ENCODE measurements at places on chromosomes 1 and 21.
A peak's percentile ranks its signal among the peaks of the same experiment; 100 is the strongest.

GRCh38 chr1:175155473-175155856, 37.1 kb downstream of the KIAA0040 start:
- no peak for DNase-seq

DNA sequence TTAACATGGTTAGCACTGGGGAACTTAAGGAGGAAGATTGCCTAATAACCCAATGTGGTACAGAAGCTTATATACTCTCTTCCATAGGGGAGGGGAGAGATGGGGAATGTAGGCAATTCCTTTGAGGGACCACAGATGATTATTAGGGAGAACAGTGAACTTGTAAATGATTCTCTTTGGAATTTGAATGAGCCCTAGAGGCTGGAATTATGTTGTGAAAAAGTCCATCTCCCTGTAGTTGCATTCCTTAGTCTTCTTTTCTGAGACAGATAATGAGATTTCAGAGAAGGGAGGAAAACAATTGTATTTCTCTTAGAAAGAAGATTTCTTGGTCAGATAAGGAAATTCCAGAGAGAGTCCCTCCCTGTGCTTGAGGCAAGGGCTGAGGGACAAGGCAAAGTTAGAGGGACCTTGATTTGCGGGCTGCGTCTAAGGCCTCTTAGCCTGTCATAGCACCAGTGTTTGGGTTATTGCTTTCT, 89.0 kb upstream of the HMCN1 start:
- no peak for DNase-seq

- no peak for DNase-seq
Observed at GRCh38 chr1:113314600-113314999, 75.7 kb upstream of the MAGI3 start.

- DNase-seq = no peak
Observed at GRCh38 chr1:23148084-23148483, 20.6 kb downstream of the LUZP1 start.

DNA sequence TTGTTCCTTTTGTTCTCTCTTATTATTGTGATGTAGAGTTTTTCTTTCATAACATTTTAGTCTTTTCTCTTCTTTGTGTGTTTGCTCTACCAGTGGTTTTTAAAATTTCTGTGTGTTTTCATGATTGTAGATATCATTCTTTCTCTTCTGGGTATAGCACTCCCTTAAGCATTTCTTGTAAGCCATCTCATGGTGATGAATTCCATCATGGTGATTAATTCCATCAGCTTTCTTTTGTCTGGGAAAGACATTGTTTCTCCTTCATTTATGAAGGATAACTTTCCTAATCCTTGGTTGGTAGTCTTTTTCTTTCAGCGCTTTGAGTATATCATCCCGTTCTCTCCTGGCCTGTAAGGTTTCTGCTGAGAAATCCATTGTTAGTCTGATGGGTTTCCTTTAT, 22.7 kb downstream of the CD55 start:
- DNase-seq = no peak

GRCh38 chr1:235642011-235642942, 7.3 kb downstream of the GNG4 start:
- peak; percentile 56 for DNase-seq

DNA sequence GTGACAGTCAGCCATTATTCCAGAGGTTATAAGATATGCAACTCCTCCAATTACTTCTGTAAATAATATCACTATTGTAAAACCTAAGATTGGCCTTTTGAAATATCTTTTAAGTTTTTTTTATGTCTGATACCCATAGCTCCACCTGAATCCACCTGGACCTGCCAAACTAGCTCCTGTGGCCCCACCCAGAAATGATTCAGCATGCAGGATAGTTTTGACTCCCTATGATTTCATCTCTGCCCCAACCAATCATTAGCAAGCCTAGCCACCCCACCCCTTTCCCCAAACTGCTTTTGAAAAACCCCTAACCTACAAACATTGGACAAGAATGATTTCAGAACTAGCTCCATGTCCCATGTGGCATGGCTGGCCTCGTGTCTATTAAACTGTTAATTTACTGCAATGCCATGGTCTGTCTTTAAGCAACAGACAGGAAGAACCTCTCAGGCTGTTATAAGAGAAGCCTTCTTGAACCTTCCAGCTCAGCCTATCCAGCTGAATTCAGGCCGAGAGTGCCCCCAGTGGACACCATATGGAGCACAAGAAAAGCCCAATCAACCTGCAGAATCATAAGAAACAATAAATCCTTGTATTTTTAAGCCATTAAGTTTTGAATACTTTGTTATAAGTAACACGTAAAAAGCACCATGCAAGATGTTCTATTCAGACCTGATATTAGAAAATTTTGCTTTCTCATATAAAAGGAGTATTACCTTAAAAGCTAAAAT, 263.0 kb upstream of the ZRANB2 start:
- no peak for DNase-seq

- peak; percentile 20 for DNase-seq
Observed at GRCh38 chr1:169694304-169695075, 16.9 kb downstream of the SELL start.
